ENCODE measurements at places on chromosomes 7 and 10.

GRCh38 chr10:4279655-4280054, 494.6 kb upstream of the KLF6 start:
- DNase-seq, result no peak

DNA sequence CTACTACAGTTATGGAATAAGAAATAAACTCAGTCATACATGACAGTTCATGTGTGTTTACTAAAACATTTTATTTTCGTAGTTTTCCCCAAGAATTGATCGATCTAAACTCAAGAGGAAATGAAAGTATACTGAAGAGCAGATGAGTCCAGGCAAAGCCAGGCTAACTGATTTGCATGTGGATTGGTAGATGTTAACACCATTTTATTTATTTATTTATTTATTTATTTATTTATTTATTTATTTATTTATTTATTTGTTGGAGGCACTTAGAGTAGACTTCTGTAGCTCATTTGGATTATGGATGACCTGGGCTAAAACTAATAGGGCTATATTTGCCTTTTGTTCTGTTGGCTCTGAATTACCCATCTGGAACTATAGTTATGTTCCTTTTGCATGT, 68.5 kb upstream of the DKK1 start:
- DNase-seq, result no peak

DNA sequence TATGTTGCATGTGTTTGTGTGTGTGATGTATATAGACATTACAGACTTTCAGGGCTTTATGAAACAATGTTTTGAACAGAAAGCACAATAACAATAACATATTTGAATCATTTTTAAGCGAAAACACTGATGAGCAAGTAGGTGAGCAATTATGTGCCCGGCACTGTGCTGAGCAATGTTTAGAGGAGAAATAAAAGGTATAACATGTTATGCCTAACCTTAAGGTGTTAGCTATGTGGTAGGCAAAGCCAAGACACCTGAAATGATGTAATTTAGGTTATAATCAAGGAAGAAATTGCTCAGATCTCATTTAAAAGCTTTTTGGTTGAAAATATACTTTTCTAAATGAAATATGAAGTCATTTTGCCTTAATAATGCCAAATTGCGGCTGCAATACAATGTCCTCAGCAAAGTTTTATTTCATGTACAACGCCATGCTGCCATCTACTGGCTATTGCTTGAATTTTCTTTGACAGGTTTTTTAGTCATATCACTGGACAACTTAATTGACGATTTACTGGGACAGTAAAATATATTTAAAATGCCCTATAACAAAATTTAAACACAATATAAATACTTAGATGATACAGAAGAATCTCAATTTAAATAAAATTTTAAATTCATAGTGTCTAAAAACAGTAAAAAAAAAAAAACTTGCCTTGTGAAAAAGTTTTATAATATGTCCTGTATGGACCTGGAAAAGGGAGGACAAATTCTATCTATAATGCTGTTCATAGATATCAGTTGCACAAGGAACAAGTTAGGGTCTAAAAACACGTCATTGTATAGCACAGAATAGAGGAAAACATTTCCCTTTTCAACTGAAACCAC, 131.1 kb upstream of the CDK1 start:
- no peak for DNase-seq

GRCh38 chr10:88100281-88100680, 236.9 kb downstream of the PTEN start:
- no peak for DNase-seq

GRCh38 chr10:12056748-12057147, 12.0 kb upstream of the DHTKD1 start:
- no peak for DNase-seq

GRCh38 chr7:132221356-132221755, 354.9 kb downstream of the PLXNA4 start:
- DNase-seq, result no peak

DNA sequence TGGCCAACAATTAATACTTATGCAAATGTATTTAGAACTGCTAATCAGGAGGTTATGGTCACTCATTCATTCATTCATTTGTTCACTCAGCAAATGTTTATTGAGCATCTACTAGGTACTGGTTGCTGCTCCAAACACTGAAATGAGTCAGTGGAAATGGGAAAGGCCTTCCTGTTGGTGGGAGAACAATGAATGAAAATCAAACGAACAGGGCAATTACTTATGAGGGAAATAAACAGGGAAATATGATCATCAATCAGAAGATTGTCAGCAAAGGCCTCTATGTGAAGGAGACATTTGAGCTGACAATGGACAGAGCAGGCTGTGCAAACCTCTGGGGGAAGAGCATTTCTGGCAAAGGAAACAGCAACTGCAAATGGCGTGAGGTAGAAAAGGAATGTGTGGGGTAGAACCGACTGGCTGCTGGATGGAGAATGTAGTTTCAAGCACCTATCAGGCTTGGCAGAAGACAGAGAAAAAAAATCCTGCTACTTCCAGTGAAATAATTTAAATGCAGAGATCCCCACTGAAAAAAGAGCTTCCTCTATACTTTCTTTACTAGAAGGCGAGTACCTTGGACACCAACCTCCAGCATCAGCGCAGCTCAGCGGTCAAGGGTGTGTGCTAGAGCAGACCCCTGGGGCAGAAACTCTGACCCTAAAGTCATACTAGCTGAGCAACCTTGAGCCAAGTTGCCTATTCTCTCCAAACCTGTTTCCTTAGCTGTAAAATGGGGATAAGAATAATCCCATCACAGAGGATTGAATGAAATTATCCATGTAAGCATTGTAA, 108.8 kb upstream of the EEPD1 start:
- DNase-seq, result peak; percentile 40

- DNase-seq, result no peak
Measured at GRCh38 chr7:84368122-84368521, 173.5 kb upstream of the SEMA3A start.

DNA sequence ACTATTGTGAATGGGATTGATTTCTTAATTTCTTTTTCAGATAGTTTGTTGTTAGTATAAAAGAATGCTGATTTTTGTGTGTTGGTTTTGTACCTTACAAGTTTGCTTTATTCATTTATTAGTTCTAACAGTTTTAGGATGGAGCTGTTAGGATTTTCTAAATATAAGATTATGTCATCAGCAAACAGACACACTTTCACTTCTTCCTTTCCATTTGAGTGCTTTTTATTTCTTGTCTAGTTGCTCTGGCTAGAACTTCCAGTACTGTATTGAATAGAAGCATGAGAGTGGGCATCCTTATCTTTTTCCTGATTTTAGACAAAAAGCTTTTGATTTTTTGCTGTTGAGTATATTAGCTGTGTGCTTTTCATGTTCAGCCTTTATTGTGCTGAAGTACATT, 81.5 kb downstream of the DNAH11 start:
- DNase-seq, result no peak

- DNase-seq, result peak; percentile 9
Measured at GRCh38 chr10:6114805-6115341, 26.0 kb downstream of the RBM17 start.

DNA sequence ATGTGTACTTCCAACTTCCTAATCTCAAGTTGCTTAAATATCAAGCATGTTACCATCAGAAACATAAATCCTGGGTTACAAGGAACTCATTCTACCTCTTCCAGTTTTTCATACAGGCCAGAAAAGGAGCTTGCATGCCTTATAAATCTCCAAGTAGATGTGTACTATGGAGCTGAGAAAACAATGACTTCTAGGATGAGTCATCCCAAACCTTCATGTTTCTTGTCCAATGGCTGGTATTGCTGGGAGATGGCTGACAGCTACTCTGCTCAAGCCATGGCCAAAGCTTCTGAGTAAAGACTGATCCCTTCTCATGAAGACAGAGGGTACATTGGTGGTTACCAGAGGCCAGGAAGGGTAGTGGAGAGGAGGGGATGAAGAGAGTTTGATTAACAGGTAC, 8.6 kb downstream of the RAPGEF5 start:
- peak; percentile 72 for DNase-seq

DNA sequence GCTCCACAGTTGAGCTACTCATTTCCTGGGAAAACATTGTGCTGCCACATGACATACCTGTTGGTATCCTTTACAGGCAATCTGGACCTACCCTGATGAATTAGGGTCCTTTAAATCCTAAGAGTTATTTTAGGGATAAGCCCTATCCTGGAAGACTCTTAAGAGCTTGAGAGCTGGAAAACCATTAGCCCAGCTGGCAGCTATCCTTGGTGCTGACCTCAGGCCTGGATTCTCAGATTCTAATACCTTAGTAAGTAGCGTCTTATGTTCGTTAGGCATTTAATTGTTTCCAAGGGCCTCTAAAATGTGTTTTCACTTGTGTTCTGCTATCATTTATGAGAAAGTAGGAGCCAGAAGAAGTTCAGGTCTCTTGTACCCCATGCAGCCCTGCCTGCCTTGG, 93.0 kb upstream of the SORCS3 start:
- DNase-seq, result no peak

GRCh38 chr7:134690016-134690415, 43.4 kb downstream of the BPGM start:
- DNase-seq, result no peak

DNA sequence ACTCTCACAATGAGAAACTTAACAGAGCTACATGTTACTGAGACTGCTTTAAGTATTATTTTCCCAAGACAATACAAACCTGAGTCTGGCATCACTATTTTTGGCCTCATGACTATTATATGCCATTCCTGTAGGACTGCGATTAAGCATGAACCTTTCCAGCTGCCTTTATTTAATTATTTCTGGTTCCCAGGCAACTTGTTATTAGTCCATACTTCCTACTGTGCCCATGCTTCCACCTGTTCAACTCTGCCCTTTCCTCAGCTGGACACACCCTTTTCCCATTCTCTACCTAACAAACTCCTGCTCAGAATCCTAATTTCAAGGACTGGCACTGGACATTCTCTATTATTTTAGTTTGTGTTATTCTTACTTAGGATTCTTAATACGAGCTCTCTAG, 8.1 kb upstream of the CROT start:
- DNase-seq, result no peak

DNA sequence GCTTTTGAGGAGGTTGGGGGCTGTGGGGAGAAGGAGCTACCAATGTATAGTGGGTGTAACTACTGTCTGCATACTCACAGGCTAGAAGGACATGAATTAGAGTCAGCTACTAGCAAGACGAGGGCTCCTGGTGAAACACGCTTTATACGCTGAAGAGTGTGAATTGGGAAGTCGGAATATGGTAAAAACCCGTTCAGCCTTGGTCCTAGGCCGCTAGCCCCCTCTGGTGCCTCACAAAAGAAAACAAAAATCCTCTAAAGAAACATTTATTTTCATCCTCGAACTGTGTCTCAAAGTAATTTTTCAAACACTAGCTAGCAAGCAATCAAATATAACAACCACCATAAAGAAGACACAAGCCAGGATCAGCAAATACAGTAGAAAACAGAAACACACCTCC, 338.1 kb upstream of the SEMA3C start:
- no peak for DNase-seq

- DNase-seq, result peak; percentile 32
Measured at GRCh38 chr7:65475734-65476319, 102.2 kb downstream of the ZNF92 start.

- DNase-seq, result no peak
Measured at GRCh38 chr10:129880191-129880870, 83.7 kb downstream of the EBF3 start.

DNA sequence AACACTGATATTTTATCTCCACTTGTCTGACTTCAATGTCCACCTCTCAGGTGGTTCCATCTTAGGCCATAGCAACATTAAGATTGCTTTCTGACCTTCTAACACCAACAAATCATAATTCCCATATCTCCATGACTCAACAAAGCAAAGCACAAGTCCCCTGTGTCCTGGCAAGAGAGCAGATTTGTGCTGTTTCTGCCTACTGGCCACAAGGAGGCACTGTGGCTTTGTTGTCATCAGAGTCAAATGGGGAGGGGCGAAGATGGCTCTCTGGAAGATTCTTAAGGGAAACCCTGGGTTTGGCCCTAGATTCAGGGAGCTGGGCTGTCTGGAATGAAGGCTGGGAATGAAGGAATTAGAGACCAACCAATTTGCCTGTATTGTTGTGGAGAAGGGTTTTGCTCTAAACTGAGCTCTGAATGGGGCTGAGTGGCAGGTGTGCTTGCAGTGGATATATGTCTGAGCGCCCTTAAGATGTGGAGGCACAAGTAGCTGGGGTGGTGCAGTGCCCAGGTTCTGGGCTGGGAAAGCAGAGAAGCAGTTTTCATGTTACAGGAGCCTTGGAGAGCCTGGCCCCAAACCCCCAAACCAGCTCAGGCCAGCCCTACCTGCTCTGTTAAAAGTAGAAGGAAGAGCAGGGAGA, 154.8 kb upstream of the PRSS58 start:
- no peak for DNase-seq

DNA sequence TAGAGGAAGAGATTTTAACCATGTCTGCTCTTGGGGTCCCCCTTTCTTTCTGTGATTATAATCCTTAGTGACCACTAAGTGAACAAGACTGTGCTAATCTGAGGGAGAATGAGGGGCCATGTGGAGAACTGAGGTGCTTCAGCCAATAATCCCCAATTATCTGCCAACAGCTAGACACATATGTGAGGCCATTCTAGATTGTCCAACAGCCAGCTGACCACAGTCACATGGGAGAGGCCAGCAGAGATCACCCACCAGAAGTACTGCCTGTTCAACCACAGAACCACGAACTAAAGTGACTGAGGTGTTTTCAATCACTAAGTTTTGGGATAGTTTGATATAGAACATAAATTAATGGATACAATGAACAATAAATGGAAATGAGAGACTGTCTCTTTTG, 74.3 kb downstream of the SEMA3E start:
- DNase-seq, result no peak

- DNase-seq, result peak; percentile 81
Measured at GRCh38 chr7:87140271-87140748, 11.9 kb upstream of the DMTF1 start.

- no peak for DNase-seq
Measured at GRCh38 chr10:1860351-1860750, 123.0 kb upstream of the ADARB2 start.

DNA sequence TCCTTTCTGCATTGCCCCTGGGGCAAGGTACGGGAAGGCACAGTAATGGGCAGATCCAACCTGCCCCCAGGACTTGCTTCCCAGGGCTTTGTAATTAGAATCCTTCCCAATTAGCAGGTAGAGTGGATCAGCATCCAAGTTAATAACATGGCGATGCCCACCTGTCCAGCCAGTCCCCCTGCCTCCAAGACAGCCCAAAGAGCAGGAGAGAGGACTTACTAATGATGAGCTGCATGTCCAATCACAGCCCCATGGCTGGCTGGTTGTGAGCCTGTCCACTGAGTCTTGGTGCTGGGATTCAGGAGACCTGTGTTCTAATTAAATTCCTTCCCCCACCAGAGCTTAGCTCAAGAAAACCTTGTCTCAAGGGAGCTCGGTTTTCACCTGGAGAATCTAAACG, 49.0 kb downstream of the RPS24 start:
- DNase-seq, result no peak

DNA sequence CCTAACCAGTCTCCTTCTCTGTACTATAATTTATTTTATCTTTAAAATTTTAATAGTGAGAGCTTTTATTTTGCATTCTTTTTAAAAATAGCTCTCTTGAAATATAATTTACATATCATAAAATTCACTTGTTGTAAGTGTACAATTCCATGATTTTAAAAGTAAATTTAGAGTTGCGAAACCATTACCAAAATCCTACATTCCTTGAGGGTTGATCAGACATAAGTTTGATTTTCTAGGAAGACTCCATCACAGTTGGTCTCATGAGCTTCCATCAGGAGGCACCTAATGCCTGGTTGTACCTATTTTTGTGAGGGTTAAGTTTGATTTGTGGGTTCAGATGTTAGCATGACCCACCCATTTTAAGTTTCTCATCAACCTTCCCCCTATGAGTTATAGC, 108.1 kb downstream of the BMPER start:
- DNase-seq, result no peak

- no peak for DNase-seq
Measured at GRCh38 chr7:134320201-134320600, 3.5 kb upstream of the SLC35B4 start.

- no peak for DNase-seq
Measured at GRCh38 chr10:102661658-102662028, 17.4 kb downstream of the TRIM8 start.
